Lower lobe of right lung (tissue), 2 donors: ENCODE measurements at places on chromosomes 7 and 10. TPM values are rescaled to one million over a fixed set of nuclear protein-coding genes. Genes with fewer than 3 reads are reported as not detected.

PIK3AP1 gene
- 71.6 TPM for total RNA-seq

- no peak overlapping the region for H3K4me3 ChIP-seq
- H3K27me3 ChIP-seq = no peaks in the 10 kb centered on the region
- no peak for DNase-seq
- no peaks in the 10 kb centered on the region for H3K4me1 ChIP-seq
Measured at GRCh38 chr7:46363688-46364087, 442.6 kb upstream of the IGFBP3 start.

KCNIP2 gene
- 3.7 TPM for total RNA-seq

DNA sequence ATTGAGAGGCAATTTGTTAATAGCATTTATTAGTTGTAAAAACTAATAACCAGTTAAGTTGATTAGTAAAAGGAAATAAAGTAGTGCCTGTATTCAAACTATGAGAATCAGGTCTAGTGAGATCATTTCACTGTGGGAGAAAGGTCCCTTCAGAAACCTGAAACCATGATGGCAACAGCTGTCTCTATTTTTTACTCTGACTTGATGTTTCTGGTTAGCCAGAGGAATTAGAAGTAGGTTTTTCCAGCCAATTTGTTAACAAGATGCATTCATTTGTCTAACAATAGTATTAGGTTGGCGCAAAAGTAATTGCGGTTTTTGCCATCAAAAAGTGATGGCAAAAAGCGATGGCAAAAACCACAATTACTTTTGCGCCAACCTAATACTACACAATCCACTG, 272.2 kb upstream of the YAE1 start:
- H3K4me1 ChIP-seq = no peaks in the 10 kb centered on the region
- no peaks in the 10 kb centered on the region for H3K27me3 ChIP-seq
- no peak overlapping the region for H3K4me3 ChIP-seq
- no peaks in the 10 kb centered on the region for H3K36me3 ChIP-seq
- no peak for DNase-seq
- no peak overlapping the region for H3K27ac ChIP-seq

ELFN1 gene
- 1.4 TPM for total RNA-seq

DNA sequence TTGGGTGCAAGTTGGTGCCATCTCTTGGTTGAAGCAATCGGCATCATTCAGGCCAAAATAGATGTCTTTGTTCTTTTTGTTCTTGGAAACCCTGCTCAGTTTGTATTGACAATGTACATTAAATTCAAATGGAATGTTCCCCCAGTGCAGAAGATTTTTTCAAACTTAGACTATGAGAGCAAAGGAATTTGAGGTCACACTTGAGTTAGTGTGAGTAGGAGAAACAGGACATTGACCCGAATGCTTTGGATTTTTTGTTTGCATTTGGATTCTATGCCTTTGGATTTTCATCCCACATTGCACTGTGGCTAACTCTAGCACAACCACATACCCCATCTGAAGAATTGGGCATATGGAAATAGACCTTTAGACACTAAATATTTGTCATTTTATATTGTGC, 480.0 kb downstream of the GALNT17 start:
- H3K36me3 ChIP-seq = no peaks in the 10 kb centered on the region
- no peak for DNase-seq
- peaks cover 4% of the 10 kb centered on the region for H3K4me1 ChIP-seq
- H3K27me3 ChIP-seq = no peaks in the 10 kb centered on the region
- no peak overlapping the region for H3K4me3 ChIP-seq
- H3K27ac ChIP-seq = no peak overlapping the region

DNA sequence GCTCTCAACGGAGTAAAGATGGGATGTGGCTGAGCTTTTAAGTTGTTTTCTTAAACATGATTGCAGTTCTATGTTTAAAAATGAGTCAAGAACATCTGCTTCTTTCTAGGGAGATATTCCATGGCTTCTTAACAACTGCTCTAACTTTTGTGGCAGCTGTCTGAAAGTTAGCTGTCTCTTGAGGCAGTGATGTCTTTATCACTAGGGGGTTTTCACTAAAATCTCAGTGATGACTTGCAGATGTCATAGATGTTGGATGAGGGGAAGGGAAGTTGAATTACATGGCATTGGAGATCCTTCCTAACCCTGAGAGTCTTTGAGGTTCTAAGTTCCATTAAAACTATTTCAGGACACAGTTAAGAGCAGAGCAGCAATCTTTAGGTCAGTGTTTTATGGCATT, 43.5 kb downstream of the PRKG1 start:
- no peaks in the 10 kb centered on the region for H3K36me3 ChIP-seq
- H3K4me3 ChIP-seq = no peak overlapping the region
- no peak overlapping the region for H3K27ac ChIP-seq
- no peaks in the 10 kb centered on the region for H3K27me3 ChIP-seq
- DNase-seq = no peak

CPA4 gene
- total RNA-seq = not detected

- no peaks in the 10 kb centered on the region for H3K4me1 ChIP-seq
- no peaks in the 10 kb centered on the region for H3K36me3 ChIP-seq
- H3K27ac ChIP-seq = no peak overlapping the region
Measured at GRCh38 chr10:117968354-117969182, 78.2 kb downstream of the RAB11FIP2 start.

DNA sequence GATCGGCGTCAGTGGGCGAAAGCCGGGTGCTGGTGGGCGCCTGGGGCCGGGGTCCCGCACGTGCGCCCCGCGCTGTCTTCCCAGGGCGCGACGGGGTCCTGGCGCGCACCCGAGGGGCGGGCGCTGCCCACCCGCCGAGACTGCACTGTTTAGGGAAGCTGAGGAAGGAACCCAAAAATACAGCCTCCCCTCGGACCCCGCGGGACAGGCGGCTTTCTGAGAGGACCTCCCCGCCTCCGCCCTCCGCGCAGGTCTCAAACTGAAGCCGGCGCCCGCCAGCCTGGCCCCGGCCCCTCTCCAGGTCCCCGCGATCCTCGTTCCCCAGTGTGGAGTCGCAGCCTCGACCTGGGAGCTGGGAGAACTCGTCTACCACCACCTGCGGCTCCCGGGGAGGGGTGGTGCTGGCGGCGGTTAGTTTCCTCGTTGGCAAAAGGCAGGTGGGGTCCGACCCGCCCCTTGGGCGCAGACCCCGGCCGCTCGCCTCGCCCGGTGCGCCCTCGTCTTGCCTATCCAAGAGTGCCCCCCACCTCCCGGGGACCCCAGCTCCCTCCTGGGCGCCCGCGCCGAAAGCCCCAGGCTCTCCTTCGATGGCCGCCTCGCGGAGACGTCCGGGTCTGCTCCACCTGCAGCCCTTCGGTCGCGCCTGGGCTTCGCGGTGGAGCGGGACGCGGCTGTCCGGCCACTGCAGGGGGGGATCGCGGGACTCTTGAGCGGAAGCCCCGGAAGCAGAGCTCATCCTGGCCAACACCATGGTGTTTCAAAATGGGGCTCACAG, 1.1 kb downstream of the EGFR start:
- peaks cover 32% of the 10 kb centered on the region for H3K4me1 ChIP-seq
- DNase-seq = peak; percentile 58
- H3K27ac ChIP-seq = peak overlapping the region; percentile 93
- peaks cover 8% of the 10 kb centered on the region for H3K27me3 ChIP-seq

DNA sequence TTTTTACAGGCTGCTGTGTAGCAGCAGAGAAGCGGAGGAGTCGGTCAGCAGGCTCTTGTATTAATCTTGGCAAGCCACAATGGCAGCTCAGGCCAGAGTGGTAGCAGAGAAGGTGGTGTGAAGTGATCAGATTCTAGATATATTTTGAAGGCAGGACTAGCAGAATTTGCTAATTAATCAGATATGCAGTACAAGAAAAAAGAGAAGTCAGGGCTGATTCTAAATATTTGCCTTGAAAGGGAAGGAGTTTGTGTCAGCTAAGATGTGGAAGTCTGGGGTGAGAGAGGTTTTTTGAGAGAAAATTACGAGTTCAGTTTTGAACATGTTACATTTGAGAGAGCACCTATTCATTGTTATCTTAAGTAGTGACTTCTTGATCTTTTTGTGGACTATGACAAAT, 176.3 kb downstream of the WNT2 start:
- H3K27me3 ChIP-seq = no peaks in the 10 kb centered on the region
- H3K36me3 ChIP-seq = no peaks in the 10 kb centered on the region
- no peak for DNase-seq
- H3K4me1 ChIP-seq = no peaks in the 10 kb centered on the region
- no peak overlapping the region for H3K27ac ChIP-seq

DNA sequence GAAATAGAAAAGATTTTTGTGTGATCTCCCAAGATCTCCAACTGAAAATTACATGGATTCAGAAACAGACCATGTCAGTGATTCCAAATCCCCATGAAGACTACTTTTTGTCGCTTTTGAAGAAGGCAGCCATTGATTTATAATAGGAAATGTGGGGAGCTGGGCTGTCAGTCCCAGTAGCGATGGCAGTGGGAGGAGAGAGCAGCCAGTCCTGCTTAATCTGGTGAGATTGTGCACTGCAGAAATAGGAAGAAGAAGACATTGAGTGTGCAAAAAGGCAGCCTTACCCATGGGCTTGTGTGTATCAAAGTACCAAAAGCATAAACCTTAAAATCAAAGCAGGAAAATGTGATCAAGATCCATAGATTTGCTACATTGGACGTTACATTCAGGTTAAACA, 4.8 kb downstream of the ADRB1 start:
- peaks cover 18% of the 10 kb centered on the region for H3K27me3 ChIP-seq
- H3K27ac ChIP-seq = peak overlapping the region; percentile 18
- no peak for DNase-seq
- peaks cover 7% of the 10 kb centered on the region for H3K4me1 ChIP-seq
- H3K36me3 ChIP-seq = no peaks in the 10 kb centered on the region

GPC2 gene
- total RNA-seq = 0.77 TPM

DNA sequence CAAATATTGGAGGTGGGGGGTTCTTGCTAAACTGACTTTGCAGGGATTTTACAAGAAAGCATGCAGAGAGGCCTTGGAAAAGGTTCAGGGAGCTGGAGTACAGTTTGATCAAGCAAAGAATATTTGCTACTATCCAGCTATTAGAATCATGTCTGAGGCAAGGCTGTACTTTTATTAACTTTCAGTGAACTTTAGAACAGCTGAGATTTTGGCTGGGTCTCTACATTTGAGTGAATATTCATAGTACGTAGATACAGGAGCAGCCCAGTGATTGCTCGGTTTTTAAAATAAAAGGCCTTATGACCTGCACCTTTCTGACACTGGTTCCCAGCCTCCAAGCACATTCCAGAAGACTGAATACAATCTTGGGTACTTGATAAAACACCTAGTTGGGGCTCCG, 496.8 kb upstream of the AKR1E2 start:
- H3K27me3 ChIP-seq = no peaks in the 10 kb centered on the region
- no peak overlapping the region for H3K4me3 ChIP-seq
- H3K36me3 ChIP-seq = no peaks in the 10 kb centered on the region
- no peaks in the 10 kb centered on the region for H3K4me1 ChIP-seq
- no peak for DNase-seq
- H3K27ac ChIP-seq = no peak overlapping the region

GRCh38 chr7:54394834-54395233, 147.3 kb upstream of the VSTM2A start:
- no peaks in the 10 kb centered on the region for H3K4me1 ChIP-seq
- no peaks in the 10 kb centered on the region for H3K36me3 ChIP-seq
- H3K27ac ChIP-seq = no peak overlapping the region

DNA sequence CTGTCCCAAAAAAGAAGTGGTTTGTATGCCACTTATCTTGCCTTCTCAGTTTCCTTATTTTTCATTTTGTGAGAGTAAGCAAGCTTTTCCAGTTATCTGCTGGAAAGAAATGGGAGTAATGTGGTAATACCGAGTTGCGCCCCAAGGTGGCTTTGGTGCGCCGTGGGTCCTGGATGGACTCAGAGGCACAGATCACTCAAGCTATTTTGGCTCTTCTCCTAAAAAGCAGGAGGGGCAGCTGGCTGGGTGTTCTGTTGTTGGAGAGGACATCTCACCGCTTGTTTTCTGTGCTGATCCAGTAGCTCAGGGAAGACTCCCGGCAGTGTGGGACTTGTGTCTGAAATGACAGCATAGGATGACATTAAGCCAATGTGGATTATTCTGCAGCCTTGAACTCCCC, 16.4 kb downstream of the PRKRIP1 start:
- H3K4me1 ChIP-seq = peaks cover 7% of the 10 kb centered on the region
- DNase-seq = no peak
- H3K4me3 ChIP-seq = no peak overlapping the region
- no peaks in the 10 kb centered on the region for H3K27me3 ChIP-seq
- H3K27ac ChIP-seq = no peak overlapping the region
- peaks cover 95% of the 10 kb centered on the region for H3K36me3 ChIP-seq

DNA sequence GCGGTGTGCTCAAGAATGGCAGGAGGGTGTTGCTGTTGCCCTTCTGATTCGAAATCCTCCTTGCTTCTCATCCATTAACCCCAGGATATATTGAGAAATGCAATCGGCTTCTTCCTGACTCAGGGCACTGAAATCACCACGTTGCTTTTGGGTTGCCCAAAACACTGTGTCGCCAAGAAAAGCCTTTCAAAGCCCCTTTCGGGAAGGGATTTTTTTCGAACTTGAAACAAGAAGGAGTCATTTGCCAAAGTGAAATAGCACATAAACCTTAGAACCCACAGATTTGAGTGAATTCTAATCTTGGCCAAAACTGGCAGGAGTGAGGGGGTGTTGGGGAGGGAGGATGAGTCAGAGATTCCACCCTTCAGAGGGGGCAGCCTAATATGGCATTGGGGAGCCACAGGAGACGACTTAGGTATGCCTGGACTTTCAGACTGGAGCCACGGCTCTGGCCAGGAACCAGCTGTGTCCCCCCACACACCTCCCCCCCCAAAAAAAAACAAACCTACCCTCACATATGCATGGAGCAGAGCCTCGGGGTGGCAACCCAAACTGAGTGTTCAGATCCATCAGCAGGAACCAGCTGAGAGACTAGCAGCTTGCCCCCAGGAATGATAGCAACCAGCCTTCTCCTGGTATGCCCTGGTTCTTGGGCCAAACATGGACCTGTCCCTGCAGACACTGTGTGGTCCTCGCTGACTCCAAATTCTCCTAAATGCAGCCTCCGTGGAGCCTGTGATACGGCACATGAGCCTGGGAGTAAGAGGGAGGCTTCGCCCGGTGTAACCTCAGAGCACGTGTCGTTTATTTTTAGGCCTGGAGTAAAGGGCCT, 138.4 kb downstream of the FGFR2 start:
- no peak overlapping the region for H3K27ac ChIP-seq
- no peaks in the 10 kb centered on the region for H3K27me3 ChIP-seq
- no peak overlapping the region for H3K4me3 ChIP-seq
- no peaks in the 10 kb centered on the region for H3K36me3 ChIP-seq
- no peaks in the 10 kb centered on the region for H3K4me1 ChIP-seq

DNA sequence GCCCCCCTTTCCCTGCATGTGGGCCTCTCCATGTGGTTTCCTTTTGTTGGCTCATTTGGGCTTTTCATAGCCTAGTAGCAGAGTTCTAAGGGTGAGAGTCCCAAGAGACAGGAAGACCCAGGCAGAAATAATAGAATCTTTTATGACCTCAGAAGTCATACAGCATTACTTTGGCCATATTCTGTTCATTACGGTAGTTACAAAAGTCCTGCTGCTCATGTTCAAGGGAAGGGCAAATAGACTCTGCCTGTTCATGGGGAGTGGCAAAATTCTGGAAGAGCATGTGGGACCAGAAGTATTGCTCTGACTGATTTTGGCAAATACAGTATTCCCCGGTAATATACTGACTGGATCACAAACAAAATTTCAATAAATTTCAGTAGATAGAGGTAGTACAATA, 910.3 kb downstream of the LRMDA start:
- no peaks in the 10 kb centered on the region for H3K27me3 ChIP-seq
- DNase-seq = no peak
- H3K4me3 ChIP-seq = no peak overlapping the region
- H3K27ac ChIP-seq = no peak overlapping the region
- H3K4me1 ChIP-seq = no peaks in the 10 kb centered on the region
